ENCODE measurements at places on chromosomes 1 and 21.

DNA sequence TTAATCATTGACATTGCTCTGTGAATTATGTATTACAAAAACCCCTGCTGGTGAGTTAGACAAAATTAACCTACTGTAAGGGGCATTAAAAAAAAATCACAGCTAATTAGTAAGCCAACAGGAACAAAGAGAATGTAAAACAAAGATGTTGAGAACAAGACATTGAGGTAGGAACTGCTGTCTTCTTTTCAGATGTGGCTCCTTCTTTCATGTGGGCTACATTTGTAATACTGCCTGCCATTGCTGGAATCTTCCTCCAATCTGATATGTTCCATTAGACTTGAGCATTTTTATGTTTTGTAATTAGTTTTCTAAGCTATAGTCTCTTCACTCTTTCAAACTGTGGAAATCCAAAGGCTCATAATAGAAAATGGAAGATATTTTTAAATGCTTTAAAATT lies 353.0 kb downstream of the ADGRL2 start:
- no peak for DNase-seq

DNA sequence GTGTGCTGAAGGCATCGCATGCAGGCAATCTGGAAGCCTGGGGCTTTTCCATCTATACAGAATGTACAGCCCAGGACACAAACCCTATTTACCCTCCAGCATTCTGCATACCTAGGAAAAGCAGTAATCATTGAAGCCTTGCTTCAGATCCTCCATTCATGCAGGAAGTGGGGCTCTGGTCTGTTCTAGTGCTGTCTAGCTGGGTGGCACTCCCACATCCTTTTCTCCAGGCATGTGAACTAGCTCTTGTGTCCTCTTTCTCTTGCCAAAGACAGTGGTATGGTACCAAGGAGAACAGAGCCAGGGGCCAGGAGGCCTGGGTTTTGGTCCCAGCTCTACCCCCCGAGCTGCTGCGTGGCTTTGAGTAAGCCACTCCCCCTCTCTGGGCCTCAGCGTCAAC lies 21.7 kb downstream of the LRP8 start:
- peak; percentile 4 for DNase-seq

DNA sequence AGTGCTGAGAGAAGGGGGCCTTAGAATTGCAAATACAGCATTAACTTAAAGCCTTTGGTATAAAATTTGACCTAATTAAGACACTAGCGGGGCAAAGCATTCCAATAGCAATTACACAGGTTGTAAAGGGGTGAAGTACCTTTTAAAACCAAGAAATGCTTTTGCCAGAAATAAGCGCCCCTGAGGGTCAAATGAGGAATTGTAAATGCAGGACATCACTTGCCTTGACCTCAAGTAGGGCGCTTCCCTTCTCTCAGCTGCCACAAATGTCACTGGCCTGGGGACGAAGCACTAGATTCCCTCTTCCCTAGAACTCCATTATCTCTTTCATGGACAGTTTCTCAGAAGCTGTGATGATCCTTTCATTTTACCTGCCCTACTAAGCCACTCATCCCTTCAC lies 48.3 kb downstream of the SEC16B start:
- no peak for DNase-seq

GRCh38 chr1:247277191-247277590 lies 21.3 kb downstream of the VN1R5 start:
- DNase-seq: peak; percentile 88

- DNase-seq: no peak
Measured at GRCh38 chr1:30413111-30413440, 310.3 kb downstream of the MATN1 start.

DNA sequence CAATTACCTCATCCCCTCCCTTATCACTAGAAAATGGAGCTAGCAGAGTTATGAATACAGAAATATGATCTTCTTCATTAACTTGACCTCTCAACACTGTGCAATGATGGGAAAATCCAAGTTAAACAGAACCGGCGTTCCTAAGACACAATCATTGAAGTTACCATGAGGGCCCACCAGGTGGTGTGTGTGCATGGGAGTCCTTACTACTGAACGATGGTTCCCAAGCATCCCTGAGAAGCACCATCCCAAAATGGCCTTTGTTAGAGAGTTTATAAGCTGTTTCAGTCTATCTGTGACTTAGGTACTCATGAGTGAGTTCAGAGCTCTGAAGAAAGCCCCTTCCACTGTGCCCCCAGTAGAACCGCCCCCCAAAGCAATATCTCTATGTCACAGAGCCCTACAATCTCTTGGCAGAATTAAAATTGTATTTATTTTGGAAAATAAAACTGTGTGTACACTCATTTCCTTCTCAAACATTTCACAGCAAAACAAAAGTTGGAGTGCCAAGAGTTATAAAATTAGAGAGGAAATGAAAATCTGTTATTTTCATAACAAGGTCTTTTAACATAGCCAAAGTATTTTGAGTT lies 56.8 kb downstream of the PLD5 start:
- DNase-seq: peak; percentile 50
